ENCODE measurements at places on chromosomes 7 and 10. TPM values are rescaled to one million over a fixed set of nuclear protein-coding genes. Genes with fewer than 3 reads are reported as not detected.

Gene PAX4
- total RNA-seq, result not detected

Gene COPS6
- total RNA-seq, result 53.1 TPM

Gene HOXA4
- total RNA-seq, result not detected

Gene SEMA3E
- total RNA-seq, result 9.2 TPM

Gene KAZALD1
- total RNA-seq, result 24.5 TPM
